ENCODE measurements at places on chromosomes 12 and 14.
A peak's percentile ranks its signal among the peaks of the same experiment; 100 is the strongest.

DNA sequence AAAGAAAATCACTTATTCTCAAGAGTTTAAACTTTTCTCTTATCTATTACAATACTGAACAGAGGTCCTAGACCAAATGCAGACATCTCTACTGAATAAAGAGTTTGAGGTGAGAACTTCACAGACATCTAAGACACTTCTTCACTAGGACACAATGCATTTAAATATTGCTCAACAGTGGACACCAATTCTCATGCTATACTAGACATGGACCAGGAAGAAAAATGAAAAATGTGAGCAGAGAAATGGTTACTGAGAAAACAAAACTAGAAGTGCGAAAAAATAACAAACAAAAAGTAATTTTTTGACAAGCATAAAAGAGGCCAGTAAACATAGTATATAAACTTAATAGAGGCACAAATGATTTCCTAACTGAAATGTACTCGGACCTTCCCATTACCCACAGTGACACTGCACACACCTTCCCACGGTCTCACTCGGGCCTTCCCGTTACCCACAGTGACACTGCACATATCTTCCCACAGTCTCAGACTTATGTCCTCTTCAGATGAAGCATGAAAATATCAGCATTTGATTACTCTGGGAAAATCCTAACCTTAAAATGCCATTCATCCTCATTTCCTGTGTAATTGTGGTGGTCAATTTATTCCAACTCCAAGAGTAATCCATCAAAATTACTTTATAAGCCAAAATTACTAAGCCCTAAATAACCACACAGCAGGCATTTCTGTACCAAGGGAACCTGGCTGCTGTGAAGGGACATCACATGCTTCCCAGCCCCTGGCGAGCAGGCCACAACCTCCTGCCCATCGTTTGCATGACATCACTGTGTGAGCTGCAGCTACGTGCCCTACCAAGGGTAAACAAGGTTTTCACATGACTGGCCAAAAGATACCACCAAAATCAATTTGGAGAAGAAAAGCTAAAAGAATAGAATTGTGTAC lies 6.4 kb downstream of the SLC15A4 start:
- peak; percentile 80 for DNase-seq

GRCh38 chr12:124583854-124584253 lies 16.4 kb upstream of the NCOR2 start:
- no peak for DNase-seq

GRCh38 chr12:93563807-93564538 lies 8.5 kb upstream of the SOCS2 start:
- no peak for DNase-seq

GRCh38 chr14:58697930-58698642 lies 60.3 kb downstream of the DACT1 start:
- DNase-seq = no peak

DNA sequence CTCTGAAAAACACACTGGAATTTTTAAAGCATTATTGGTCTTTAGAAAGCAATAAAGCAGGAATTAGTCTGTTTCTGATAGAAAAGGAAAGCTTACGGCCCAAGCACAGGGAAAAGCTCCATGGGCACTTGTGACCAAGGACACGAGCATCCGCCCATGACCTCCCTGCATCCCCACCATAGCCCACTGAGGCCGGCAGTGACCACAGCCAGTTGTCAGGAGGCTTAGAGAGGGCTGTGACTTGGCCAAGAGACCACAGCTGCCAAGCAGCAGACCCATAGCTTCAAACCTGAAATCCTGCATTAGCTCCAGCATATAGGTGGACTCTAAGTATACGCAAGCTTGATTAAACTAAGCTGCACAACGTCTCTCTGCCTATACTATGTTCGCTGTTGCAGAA lies 8.9 kb downstream of the SETD3 start:
- no peak for DNase-seq

DNA sequence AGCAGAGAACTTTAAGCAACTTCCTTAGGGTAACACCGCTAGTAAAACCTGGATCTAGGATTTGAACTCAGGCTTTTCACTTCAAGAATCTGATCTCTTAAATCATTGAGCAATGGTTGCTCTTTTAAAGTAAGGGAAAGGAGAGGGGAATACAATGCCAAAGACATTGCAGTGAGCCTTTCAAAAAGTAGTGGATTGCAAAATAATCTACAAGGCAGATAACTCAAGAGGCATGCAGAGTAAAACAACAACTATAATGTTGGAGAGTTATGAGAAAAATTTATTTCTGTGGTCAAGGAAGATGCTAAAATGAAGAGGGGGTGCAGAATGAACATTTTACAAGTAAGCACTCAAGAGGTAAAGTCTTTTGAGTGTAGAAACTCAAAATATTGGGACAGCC lies 432.6 kb downstream of the C12orf50 start:
- DNase-seq = no peak

DNA sequence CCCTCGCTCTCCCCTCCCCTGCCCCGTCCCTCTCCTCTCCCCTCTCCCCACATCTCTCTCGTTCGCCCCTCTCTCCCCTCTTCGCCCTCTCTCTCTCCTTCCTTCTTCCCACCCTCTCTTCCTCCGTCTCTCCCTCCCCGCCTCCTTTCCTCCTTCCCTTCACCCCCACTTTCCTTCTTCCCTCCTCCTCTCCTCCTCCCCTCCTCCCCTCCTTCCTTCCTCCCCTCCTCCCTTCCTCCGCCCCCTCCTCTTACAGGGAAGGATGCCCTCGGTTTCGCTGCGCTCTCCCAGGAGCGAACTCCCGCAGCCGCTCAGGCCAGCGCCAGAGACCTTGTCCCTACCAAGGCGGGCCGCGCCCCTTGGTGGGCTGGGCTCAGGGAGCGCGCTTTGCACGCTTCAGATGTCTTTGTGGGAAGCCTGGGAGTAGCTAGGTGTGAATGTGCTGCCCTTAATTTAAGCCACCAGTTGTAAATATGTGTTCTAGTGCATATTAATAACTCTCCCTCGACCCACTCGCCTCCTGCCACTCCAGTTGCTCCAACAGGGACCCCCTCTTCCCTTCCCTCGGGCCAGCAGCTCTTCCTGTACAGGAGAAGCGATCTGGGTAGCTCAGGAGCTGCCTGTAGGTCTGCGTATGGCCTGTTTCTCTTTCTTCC lies 13.3 kb upstream of the MAP3K9 start:
- DNase-seq = no peak

GRCh38 chr12:130622803-130623202 lies 93.3 kb downstream of the RIMBP2 start:
- DNase-seq = no peak

GRCh38 chr14:83885837-83886293 lies 1644.1 kb upstream of the FLRT2 start:
- no peak for DNase-seq
